ENCODE measurements at places on chromosomes 1 and 21.

- DNase-seq, result no peak
Observed at GRCh38 chr1:177282976-177283375, 112.2 kb downstream of the BRINP2 start.

- no peak for DNase-seq
Observed at GRCh38 chr1:29279951-29280391, 43.6 kb downstream of the PTPRU start.

GRCh38 chr1:242522304-242522945 lies 2.1 kb downstream of the PLD5 start:
- no peak for DNase-seq

- no peak for DNase-seq
Observed at GRCh38 chr1:234769284-234769985, 159.5 kb upstream of the IRF2BP2 start.

- DNase-seq, result no peak
Observed at GRCh38 chr1:10679496-10680220, 116.8 kb downstream of the CASZ1 start.

- DNase-seq, result no peak
Observed at GRCh38 chr1:200838676-200839445, 33.9 kb upstream of the GPR25 start.

- no peak for DNase-seq
Observed at GRCh38 chr1:232940262-232940661, 10.1 kb upstream of the NTPCR start.

All from activated CD4-positive, alpha-beta T cell treated with anti-CD3 and anti-CD28 coated beads, Interleukin-2, amount 50 U/mL, for 4 hours (primary cell).